ENCODE measurements at places on chromosomes 4 and X. TPM values are rescaled to one million over a fixed set of nuclear protein-coding genes. Genes with fewer than 3 reads are reported as not detected.

- no peak for DNase-seq
These were observed 27.7 kb downstream of the FNIP2 start for GRCh38 chr4:158796370-158797140.

- no peak for DNase-seq
These were observed 29.6 kb downstream of the KDM5C start for GRCh38 chrX:53195401-53195800.

DNA sequence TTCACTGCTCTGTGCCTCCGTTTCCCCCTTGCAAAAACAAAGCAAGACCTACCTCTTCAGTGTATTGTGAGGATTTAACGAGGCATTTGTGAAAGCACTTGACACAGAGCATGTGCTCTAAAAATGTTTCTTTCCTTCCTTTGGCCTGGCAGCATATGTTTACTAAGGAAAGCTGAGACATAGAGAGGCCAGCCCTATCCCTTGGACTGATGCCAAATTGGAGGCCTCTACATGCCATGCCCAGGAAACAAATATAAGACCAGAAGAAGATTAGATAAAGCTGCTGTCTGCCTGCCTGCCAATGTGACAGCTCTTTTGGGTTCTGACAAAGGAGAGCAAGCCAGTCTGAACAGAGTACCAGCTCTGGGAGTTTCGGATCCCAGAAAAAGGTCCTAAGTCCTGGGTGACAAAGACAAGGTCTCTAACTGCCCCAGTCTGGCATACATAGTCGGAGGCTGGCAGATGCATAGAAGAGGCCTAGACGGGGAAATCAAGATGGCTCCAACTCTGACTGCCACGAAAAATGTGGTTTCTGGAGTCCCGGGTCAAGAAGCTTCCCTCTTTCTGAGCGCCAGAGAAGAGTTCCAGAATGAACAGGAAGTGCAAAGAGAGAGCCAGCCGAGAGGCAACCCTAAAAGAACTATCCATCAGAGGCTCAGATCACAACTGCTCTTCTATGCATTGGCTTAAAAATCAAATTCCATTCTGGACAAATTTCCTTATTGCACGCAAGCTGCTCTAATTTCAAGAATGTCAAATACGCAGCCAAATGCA lies 25.8 kb downstream of the OTUD6A start:
- no peak for DNase-seq

GRCh38 chrX:111376486-111376885 lies 35.5 kb downstream of the DCX start:
- DNase-seq, result no peak

GRCh38 chrX:155143959-155144548 lies 72.2 kb upstream of the VBP1 start:
- no peak for DNase-seq

- DNase-seq, result no peak
These were observed 93.2 kb downstream of the WFS1 start for GRCh38 chr4:6362896-6363295.

The IGSF1 gene
- total RNA-seq, result not detected
